ENCODE measurements at places on chromosomes 16 and 17.

DNA sequence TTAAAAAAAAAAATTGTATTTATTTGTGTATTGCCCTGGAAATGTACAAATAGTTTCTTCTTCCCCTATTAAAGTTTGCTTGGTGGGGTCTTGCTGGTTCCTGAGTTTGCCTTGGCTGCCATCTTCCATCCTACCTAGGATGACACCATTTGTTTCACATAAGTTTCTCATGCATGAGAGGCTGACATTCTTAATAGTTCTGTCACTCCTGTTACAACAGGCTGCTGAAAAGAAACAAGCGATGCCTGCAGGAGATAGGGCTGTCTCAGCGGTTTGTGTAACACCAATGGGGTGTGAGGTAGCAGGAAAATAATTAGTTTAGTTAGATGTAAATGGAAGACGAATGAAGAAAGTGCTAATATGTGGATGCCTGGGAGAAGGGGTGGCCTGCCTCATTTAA, 1000.9 kb upstream of the RBFOX1 start:
- DNase-seq: no peak

DNA sequence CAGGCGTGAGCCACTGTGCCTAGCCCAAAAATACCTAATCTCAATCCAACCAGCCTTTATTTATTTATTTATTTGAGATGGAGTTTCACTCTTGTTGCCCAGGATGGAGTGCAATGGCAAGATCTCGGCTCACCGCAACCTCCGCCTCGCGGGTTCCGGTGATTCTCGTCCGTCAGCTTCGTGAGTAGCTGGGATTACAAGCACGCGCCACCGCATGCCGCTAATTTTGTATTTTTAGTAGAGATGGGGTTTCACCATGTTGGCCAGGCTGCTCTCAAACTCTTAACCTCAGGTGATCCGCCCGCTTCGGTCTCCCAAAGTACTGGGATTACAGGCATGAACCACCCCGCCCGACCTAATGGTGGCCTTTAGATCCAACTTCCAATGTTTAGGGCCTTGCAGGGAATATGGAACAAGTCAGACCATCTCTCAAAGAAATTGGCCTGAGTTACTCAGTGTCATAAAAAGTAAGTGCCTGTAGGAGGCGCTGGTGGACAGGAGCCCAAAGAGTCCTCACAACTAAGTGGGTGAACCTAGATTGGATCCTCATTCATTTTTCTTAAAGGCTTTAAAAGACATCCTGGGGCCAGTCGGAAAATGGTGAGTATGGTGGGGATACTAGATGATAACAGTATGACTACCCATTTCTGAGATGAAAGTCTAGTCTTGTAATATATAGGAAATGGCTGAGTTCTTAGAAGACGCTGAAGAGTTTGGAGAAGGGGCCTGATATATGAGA, 4.6 kb downstream of the ZSCAN10 start:
- no peak for DNase-seq

DNA sequence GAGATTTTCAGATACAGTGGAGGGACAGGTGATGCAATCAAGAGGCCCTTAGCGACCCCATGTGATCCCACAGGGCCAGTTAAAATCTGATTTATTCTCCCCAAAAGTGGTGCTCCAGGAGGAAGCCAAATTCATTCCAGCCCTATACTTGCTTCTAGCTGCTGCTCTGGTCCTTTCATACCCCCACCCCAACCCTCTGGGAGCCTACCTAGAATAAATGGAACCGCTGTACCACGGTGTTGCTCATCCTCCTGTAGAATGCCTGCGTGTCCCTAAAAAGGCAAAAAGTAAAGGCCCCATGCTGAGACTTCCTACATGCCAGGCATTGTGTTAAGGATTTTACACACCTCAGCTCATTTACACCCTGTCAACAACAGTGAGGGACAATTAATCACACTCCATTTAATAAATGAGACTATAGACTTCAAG, 2.0 kb upstream of the RASL10B start:
- no peak for DNase-seq

- no peak for DNase-seq
These were observed 477.9 kb downstream of the SOX9 start for GRCh38 chr17:72598695-72599094.

- DNase-seq: no peak
These were observed 127.1 kb downstream of the CDH13 start for GRCh38 chr16:82753821-82754220.

- no peak for DNase-seq
These were observed 101.6 kb upstream of the KIF2B start for GRCh38 chr17:53721101-53721500.

DNA sequence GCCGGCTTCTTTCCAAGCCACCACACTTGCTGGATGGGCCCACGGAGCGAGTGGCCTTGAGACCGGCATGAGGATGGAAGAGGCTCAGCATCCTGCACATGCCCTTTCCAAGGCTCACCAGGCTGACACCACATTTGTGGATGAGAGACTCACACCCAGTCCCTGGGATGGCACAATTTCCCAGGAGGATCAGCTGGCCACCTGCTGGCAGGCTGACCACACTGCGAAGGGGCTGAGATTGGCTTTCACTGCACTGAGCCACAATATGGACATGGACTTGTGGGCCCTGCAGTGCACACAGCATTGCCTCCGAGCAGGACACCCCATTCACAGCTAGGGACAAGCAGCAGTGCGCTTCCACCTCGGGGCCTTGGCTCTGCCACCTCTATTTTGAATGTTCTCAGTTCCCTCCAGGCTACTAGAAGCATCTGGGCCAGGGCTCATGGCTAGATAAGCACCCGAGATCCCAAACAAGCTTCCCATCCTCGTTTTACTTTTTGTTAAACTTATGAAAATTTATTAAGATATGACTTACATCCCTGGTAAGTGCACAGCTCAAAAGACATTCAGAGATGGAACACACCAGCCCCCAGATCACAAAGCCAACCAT, 25.3 kb upstream of the KSR1 start:
- no peak for DNase-seq

GRCh38 chr16:72974142-72974769, 73.7 kb downstream of the ZFHX3 start:
- no peak for DNase-seq

- DNase-seq: peak; percentile 22
These were observed 116.6 kb downstream of the PRKCB start for GRCh38 chr16:23952128-23952970.

- no peak for DNase-seq
These were observed 20.5 kb downstream of the CNGB1 start for GRCh38 chr16:57950382-57950781.

GRCh38 chr17:68613739-68614298, 12.7 kb upstream of the FAM20A start:
- no peak for DNase-seq

DNA sequence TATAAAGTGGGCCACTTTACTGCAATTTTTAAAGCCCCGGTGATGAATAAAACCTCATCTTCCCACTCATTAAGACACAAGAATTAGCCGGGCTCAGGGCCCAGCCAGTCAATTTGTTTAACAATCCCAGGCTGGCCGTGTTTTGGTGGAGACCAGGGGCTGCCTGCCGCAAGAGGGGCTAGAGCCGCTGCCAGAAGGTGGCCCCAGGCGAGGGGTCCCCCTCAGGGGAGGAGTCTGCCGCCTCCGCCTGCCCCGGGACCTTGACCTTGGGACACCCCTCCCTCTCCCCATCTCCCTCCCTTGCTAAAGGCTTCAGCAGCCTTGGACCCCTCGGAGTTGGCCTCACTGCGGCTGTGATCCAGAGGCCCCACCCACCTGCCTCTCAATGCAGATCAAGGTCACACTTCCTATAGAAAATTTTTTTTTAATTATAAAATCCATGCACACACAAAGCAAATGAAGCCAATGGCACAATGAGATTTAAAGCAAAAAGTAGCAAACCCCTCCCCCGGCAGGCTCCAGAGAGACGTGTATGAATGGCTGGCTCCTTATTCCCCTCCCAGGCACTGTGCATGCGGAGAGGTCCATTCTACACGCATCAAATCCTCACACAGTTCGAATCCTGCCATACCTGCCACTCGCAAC, 23.0 kb upstream of the SLC38A10 start:
- DNase-seq: no peak

DNA sequence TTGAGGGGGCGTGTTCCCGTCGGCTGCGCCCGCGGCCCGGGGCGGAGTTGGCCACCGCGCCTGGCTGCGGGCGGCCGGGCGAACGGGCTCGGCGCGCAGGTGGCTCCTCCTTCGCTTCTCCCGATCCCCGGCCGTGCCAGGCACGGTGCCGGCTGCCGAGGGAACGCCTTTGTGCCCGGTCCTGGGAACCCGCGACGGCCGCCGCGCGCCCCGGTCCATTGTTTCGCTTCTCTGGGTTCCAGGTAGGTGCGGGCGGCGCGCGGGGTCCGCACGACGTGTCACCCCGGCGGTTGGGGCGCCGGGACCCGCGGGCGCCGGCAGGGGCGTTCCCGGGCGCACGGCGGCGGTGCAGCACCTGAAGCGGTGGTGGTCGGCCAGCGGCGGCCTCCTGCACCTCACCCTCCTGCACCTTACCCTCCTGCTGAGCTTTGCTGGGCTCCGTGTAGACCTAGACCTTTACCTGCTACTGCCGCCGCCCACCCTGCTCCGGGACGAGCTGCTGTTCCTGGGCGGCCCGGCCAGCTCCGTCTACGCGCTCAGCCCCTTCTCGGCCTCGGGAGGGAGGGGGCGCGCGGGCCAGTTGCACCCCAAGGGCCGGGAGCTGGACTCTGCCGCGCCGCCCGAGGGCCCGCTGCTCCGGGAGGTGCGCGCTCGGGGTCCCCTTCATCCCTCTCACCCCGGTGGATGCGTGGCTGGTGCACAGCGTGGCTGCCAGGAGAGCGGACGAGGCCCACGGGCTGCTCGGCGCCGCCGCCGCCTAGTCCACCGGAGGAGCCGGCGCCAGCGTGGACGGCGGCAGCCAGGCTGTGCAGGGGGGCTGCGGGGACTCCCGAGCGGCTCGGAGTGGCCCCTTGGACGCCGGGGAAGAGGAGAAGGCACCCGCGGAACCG, 99.9 kb downstream of the EFCAB13 start:
- DNase-seq: no peak

GRCh38 chr17:39404542-39405378, 3.3 kb upstream of the FBXL20 start:
- DNase-seq: no peak

DNA sequence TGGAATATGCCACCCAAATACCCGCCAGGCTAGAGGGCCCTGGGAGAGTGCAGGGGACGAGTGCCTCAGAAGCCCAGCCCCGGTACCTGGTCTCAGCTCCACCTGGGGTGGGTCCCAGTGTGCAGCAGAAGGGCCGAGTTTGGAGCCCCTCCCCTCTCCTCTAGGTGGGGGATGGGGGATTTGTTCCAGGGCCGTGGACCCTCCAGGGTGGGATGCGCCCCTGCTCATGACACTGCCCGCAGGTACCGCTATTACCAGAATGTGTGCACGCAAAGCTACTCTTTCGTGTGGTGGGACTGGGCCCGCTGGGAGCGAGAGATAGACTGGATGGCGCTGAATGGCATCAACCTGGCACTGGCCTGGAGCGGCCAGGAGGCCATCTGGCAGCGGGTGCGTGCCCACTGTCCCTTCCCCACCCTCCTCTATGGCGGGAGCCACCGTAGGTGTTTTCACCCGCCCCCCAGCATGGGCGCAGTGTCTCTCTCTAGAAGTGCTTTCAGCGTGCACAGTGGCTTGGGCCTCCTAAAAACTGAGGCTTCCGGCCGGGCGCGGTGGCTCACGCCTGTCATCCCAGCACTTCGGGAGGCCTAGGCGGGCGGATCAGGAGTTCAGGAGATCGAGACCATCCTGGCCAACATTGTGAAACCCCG, 1.2 kb downstream of the NAGLU start:
- DNase-seq: no peak

GRCh38 chr17:82372249-82373071, 895 bp downstream of the UTS2R start:
- DNase-seq: no peak

DNA sequence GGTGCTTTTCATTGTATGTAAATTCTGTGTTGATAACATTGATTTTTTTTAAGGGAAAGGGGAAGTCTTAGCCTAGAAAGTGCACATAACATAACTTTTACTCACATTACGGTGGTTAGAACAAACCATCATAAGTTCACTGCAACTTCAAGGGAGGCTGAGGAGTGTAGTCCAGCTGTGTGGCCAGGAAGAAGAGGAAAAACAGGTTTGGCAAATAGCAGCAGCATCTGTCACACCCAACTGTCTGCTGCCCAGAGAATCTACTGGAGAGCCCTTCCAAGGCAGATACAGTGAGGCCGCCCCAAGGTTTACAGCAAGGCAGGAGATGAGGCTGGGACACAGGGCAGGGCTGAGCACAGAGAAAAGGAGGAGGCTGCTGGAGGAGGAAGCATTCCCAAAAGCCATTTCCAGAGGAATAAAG, 60.6 kb downstream of the AIPL1 start:
- DNase-seq: no peak

DNA sequence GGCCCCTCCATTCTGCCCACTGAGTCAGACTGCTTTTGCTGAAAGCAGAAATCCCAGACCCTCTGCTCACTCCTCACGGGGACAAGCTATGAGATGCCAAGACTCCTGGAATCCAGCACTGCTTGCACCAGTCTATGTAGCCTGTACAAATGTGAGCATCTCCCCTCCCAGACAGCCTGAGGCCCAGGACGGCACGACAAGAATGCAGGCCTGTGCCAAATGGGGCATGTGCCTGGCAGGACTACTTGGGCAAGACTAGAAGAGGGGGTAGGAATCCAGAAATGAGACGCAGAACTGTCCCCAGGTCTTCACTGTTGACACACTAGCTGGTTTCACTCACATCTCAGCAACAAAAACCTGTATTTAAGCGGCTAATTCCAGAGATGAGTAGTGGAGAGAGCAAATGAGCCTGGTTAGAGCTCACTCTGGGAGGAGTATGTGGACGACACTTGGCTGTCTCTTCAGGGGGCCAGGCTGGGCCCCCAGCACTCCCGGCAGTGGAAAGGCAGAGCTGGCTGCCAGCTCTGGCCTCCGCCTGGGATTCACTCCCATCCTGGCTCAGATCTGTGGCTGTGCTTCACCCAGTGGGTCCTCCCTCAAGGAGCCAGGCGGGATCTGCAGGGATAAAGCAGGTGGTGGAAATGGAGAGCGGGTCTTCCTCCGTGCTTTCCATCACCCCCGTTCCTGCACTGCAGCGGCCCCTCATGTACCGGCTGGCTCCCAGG, 2.9 kb upstream of the MYO1C start:
- no peak for DNase-seq

- DNase-seq: no peak
These were observed 35.0 kb downstream of the DHRS7B start for GRCh38 chr17:21161498-21162393.

- no peak for DNase-seq
These were observed 6.0 kb downstream of the CDH15 start for GRCh38 chr16:89177501-89177900.

DNA sequence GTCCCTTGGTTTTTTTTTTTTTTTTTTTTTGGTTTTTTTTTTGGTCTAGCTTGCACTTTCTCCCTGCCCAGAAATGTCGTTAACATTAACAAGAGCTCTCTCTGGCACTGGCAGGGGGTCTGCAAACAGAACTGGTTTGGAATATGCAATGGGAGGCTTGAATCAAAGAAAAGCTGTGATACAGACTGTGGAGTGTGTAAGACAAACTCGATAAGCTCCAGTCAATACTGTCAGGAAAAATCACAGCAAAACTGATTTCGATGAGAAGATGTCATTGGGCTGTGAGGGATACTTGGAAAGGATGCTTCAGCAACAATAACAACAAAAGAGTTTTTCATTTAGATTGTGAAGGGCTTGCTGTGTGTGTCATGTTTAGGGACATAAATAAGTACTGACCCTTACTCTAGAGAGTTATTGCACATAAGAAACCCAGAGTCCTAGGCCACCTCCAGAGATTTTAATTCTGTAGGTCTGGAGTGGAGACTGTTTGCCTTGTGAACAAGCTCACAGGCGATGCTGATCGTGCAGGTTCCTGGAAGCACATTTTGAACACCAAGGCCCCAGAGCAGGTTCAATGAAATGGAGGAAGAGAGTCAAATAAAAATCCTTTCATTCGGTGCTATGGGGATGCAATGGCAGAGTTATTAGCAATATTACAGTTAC, 470.7 kb upstream of the RBFOX1 start:
- no peak for DNase-seq

Measured in stimulated activated CD4-positive, alpha-beta T cell treated with anti-CD3 and anti-CD28 coated beads, Interleukin-15, amount 100 ng/mL, for 1 hour (primary cell).